Bronchial epithelial cell (primary cell): ENCODE measurements at places on chromosomes 7 and 10. TPM values are rescaled to one million over a fixed set of nuclear protein-coding genes. Genes with fewer than 3 reads are reported as not detected.
A peak's percentile ranks its signal among the peaks of the same experiment; 100 is the strongest.

Gene OR2A42
- total RNA-seq: not detected in 2 replicates

- no peak for DNase-seq
Measured at GRCh38 chr7:86867163-86867762, 192.2 kb downstream of the ELAPOR2 start.

Gene GRM3
- total RNA-seq: not detected in 2 replicates

DNA sequence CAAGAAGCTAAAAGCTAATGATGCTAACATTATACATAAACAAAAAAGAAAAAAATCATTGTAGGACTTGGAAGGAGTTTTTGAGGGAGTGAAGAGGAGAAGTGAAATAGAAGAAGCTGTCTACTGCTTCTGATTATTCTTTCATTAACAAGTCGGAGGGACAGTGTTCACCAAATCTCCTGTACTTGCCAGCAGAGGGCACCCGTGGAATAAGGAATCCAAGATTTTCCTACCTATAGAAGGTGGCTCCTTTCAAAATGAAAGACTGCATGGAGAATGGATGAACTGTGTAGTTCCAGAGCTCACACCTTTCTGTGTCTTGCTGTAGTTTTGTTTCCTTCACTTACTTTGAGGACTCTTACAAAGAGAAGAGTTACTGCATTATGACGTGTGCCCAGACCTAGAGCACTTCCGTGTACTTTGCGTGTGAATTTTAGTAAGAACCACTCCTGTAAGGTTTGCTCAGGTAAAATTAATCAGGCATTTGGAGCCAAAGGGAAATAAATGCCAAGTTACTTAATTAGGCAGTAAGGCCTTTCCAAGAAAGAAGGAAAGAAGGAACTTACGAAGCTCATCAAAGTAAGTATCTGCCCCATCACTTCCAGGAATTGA lies 145.1 kb downstream of the SEMA3D start:
- DNase-seq: peak; percentile 71

Gene HOXA7
- not detected in 2 replicates for total RNA-seq

GRCh38 chr10:49220679-49221078 lies 32.5 kb upstream of the TMEM273 start:
- DNase-seq: no peak

GRCh38 chr10:30456266-30456665 lies 22.3 kb downstream of the MAP3K8 start:
- DNase-seq: no peak
